ENCODE measurements at places on chromosomes 3 and 15.

- no peak for DNase-seq
Observed at GRCh38 chr3:71657831-71658530, 67.2 kb downstream of the EIF4E3 start.

DNA sequence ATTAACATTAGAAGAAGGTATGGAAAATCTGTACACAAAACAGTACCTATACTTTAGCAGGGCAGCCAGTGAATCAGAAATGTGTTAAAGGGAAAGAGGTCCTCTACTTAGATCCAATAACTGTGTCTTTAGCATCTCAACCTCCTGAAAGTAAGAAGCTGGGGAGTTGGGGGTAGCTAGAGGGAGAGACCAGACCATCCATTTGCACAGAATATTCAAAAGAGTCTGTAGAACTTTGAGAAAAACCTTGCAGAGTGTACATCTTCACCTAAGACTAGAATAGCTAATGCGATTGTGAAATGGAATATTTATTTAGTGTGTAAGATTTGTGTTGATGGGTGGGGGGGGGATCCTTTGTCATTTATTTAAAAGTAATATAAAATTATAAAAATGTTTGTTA is 124.8 kb downstream of the RBPMS2 start:
- no peak for DNase-seq

DNA sequence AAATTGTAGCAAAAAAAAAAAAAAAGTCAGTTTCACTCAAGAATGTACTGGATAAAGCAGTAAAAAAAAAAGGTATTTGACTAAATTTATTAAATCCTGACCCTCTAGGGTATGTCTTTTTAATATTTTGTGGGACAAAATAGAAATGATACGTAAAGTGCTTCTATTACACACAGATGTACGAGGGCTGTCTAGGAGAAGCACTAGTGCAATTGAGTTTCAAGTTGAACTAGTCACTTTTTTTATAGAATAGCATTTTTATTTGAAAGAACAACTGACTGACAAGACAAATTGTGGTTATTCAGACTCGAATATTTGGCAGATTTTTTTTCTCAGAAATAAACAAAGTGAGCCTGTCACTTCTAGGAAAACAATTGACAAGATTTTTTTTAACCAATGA is 49.0 kb downstream of the CCDC54 start:
- DNase-seq: no peak

- no peak for DNase-seq
Observed at GRCh38 chr3:101319531-101319930, 844 bp downstream of the IMPG2 start.

GRCh38 chr15:68696414-68697363 is 117.9 kb downstream of the CORO2B start:
- DNase-seq: no peak
